ENCODE measurements at places on chromosomes 3 and 15.

GRCh38 chr15:27330326-27330725 lies 359.3 kb downstream of the GABRG3 start:
- DNase-seq, result no peak

DNA sequence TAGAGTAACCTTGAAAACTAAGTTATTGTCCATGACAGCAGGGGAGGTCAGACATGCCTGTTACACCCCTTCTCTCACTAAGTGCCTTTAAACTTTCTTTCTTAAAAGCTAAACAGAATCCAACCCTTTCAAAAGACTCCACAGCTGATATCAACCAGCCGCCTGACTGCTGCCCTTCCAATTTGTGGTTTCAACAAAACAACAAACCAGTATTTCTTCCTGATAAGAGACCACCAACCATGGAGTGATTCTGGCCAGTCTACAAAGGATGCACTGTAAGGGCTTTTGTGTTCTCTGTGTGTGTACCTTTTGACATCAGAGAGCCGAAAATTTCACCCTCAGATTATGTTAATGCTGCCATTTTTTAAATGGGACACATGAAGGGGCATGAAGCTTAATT lies 1204.2 kb downstream of the ROBO2 start:
- DNase-seq, result no peak

DNA sequence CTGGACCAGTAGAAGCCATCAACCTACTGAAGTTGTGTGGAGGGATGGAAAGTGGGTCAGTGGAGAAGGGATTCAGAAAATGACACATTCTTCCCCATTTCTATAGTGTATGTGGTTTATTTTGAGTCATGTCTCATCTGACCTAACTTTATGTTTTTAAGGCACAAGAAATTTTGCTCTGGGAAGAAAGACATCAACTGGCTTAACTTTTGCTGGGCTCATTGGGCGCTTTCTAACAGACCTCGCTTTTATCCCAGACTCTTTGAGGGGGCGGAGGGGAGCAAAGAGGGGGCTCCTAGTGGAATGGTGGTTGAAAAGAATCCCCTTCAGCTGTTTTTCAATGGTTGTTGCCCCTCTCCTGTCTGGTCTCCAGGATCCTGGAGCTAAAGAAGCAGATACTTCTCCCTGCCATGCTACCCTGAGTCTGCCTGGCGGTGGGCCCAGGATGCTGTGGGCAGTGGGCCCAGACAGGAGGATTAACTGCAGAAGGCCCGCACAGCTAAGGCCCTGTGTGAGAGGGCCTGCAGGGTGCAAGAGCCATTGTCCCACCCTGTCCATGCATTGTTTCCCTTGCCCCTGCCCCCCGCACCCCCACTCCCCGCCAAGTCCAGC lies 14.5 kb downstream of the CSRNP1 start:
- peak; percentile 50 for DNase-seq

DNA sequence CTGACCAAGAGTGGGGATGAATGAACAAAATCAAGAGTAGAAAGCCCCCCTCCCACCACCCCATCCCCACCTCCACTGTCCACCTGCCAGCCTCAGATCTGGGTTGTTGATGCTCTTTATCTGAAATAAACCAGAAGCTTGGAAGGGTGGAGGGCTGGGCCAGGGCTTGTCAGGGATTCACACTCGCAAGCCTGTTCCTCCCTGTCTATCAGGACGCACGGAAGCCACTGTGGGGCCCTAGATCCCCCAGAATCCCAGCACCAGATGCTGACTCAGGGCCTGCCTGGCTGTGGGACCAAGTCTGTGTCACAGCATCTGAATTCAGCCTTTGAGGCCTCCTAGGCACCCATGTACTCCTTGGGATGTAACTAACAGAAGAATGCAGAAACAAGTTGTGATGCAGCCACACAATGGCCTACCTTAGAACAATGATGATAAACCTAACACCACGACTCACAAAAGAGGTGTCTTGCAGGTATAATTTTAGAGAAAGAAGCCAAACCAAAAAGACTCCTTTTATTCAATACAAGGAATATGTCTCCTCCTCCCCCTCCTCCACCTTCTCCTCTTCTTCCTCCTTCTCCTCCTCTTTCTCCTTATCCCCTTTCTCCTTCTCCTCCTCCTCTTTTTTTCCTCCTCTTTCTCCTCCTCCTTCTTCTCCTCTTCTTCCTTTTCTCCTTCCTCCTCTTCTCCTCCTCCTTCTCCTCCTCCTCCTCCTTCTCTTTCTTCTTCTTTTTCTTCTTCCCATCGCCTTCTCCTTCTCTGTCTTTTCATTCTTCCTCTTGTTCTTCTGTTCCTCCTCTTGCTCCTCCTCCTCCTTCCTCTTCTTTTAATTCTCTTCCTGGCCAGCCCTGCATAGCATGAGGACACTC lies 234.7 kb downstream of the PLCL2 start:
- DNase-seq, result no peak

GRCh38 chr15:23616536-23616935 lies 31.1 kb downstream of the MAGEL2 start:
- DNase-seq, result no peak

- DNase-seq, result no peak
Measured at GRCh38 chr3:46285931-46286619, 43.8 kb downstream of the CCR3 start.

GRCh38 chr3:177936721-177937120 lies 599.5 kb upstream of the KCNMB2 start:
- DNase-seq, result no peak

GRCh38 chr15:67505675-67506572 lies 15.0 kb upstream of the C15orf61 start:
- DNase-seq, result no peak

DNA sequence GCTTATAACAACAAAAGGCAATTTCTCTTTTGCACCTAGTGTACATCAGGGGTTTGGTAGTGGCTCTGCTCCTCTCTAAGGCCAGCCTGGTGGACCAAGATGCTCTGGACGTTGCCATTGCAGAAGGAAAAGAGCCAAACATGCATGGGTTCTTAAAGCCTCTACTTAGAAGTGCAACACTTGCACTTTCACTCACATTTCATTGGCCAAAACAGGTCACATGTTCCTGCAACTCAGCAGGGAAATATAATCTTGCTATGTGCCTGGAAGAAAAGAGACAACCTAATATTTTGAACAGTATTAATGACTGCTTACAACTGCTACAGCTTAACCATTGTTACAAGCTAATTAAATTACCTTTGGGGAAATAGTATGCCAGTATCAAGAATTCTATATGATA lies 182.9 kb downstream of the IL5RA start:
- DNase-seq, result no peak

GRCh38 chr3:113668015-113668414 lies 28.4 kb downstream of the USF3 start:
- DNase-seq, result no peak

DNA sequence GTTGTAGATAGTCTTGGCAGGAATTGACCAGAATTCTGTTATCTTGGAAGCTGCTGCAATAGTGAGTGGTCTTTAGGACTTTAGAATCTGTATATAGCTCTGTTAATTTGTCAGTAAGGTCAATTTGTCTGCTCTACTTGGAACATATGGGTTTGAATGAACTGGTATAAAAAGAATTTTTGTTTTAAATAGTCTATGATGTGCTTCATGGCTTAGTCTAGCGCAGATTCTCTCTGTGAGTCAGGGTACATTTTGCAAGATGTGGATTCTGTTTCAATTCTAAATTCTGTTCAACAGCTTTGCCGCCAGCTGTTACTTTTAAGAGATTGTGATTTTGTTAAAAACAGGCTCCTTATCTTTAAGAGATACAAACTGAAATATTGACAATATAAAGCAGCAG lies 135.9 kb upstream of the AGBL1 start:
- no peak for DNase-seq

- no peak for DNase-seq
Measured at GRCh38 chr3:21464746-21465145, 286.3 kb downstream of the ZNF385D start.

DNA sequence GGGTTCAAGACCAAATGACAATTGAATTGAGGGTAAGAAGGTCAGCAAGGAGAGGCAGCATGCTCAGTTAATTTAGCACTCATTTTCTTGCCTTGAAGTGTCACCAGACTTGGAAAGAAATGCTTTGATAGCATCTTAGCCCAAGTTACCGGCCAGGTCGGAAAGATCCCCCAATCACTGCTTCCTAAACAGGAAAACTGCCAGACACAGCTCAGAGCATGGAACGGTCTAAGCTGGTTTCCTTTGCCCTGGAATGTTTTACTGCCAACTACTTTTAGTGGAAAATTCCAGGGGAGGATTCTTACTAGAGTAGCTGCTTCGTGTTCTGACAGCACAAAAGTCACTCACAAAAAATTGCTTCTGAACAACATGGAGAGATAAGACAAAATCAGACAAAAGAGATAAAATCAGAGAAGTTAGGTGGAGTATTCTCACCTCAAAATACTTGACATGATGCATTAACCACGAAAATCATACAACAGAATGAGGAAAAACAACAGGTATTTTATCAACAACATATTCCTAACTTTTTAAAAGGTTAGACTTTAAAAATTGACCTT lies 65.5 kb downstream of the CCR4 start:
- DNase-seq, result no peak

DNA sequence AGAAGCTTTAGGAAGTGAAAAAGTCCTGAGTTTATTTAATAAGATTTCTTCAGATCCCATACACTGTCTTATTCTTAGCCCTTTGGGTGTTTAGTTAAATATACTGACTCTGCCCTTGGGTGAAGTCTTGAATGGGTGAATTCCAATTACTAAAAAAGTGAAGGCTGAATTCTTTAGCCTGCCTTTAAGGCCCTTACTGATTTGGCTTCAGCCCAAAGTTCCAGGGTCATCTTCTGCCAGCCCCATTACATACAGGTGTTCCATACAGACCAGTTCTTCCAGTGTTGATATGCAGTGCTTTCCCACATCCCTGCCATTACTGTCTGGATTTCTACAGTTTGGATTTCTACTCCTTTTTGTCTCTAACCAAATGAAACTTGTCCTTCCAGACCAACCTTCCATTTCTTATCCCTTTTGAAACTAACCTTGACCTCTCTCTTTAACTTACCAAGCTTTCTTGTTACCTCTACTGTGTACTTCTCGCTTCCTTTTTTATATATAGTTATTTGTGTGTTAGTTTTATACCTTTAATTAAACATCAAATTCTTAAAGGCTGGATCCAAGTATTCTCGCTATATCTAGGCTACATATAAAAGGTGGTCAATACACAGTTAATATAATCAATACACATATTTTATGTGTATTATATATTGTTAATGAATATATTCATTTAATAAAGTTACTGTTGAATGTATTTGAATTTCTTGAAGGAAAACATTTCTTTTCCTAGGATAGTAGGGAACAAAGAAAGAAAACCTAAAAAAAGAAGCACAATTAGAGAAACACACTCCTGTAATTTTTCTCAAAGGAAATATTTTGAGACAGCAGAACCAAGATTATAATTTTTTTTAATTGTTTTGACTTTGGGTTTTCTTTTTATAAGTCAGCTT lies 15.0 kb downstream of the MBNL1 start:
- DNase-seq, result no peak

DNA sequence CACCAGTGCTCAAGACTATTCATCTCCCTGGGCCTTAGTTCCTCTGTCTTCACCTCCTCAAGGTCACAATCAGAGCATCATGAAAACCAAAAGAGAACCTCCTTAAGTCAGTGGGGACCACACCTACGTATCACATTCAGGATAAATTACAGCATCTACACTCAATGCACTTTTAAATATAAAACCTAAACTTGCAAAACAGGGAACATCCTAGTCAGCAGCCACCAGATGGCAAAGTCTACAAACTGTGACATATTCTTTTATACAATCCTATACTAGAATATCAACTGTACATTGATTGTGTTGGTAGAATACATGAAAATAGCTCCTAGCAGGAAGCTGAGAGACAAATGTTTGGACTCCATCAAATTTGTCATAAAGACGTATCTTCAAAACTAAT lies 7.9 kb downstream of the KIF9 start:
- DNase-seq, result no peak

- DNase-seq, result no peak
Measured at GRCh38 chr3:108157273-108157672, 65.0 kb downstream of the IFT57 start.

Measured in caudate nucleus (tissue), 63 donors.